Endothelial cell of umbilical vein (primary cell): ENCODE measurements at places on chromosomes 6 and 20. TPM values are rescaled to one million over a fixed set of nuclear protein-coding genes. Genes with fewer than 3 reads are reported as not detected.

DNA sequence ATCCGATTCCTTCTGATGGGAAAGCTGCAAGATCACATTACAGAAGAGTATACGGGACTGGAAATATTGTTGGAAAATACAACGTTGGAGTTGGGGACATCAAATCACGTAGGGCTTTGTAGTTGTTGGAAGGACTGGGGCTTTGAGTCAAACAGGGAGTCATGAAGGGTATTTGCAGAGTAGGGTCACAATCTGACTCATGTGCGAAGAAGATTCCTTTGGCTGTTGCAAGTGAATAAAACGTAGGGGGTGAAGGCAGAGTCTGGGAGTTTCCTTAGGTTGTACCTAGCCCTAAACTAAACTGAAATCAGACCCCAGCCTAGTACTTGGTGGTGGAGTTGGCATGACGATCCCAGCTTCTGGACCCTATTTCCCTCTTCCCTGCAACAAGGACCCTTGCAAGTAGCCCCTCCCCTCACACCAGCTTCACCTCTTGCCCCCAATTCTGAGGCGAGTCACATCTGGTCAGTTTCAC, 32.3 kb downstream of the SNX5 start:
- DNase-seq = no peak

GRCh38 chr6:26331218-26332073, 33.6 kb upstream of the BTN3A2 start:
- DNase-seq = peak; percentile 51

DNA sequence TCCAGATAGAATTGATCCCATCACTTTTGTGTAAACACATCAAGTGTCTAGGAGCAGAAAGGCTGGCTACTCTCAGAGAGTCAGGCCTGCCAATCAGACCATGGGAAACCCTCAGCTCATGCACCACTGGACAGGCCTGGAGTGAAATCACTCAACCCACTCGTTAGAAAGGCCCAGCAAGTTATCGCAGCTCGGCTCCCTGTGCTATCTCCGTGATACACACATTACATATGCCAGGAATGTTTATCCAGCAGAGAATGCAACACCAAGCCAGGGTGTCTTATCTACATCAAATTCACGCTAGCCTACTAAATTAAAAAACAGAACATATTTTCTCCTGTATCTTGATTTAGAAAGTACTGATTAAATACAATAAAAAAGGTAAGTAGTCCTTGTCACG, 232.4 kb upstream of the FOXQ1 start:
- no peak for DNase-seq

DNA sequence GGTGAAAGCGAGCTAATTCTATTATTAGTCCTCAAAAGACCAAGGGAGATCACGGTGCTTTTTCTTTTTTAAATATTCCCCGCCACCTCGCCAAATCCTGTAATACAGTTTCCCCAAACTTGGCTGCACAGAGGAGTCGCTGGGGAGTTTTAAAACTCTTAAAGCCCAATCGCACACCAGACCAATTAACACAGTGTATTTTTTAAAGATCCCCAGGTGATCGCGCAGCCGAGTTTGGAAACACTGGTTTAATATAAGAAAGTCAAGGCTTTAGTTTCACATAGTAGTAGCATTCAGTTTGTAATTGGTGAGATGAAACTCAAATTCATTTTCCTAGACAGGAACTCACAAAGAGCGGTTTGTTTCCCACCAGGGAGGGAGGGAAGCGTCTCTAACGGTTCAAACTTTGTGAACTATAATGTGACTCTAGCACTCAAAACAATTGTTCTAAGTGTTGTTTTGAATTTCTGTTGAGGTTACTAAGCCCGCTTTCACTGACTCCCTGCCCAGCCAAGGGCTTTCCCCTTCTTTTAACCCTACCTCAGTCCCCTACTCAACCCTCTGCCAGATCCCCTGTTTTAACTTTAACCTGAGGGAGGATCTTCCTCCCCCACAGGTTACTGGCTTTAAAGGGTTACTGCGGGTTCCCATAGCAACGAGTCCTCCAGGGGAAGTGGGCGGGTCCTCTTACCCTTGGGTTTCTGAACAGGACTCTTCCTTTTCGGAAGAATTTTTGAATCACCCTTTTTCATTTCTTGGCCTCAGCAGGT, 25.7 kb upstream of the BTBD3 start:
- DNase-seq = peak; percentile 79

GRCh38 chr6:44569931-44570385, 182.5 kb downstream of the CDC5L start:
- DNase-seq = no peak

The PDSS2 gene
- total RNA-seq = 9.3 and 10.6 TPM in 2 replicates

The GSTA5 gene
- not detected in 2 replicates for total RNA-seq

The ARFGEF3 gene
- total RNA-seq = 7.0 and 7.3 TPM in 2 replicates

The SIM1 gene
- 0.29 and 0.39 TPM in 2 replicates for total RNA-seq
